ENCODE measurements at places on chromosomes 7 and 10.

DNA sequence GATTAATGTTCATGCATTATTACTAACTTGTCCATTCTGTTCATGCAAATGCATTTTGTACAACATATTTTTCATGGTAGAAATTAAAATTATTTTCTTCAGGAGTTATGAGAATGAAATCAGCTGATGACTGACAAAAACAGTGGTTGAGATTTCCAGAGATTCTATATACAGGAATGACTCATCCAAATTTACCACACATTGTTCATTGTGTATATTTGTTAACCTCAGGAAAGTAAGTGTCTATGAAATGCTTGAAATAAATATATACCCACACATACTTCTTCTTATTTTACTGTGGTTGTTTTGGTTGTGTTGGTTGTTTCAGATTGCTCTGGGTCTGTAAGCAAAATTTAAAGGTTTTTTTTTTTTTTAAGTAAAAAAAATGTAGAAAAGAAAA is 108.1 kb upstream of the SP8 start:
- DNase-seq = no peak

DNA sequence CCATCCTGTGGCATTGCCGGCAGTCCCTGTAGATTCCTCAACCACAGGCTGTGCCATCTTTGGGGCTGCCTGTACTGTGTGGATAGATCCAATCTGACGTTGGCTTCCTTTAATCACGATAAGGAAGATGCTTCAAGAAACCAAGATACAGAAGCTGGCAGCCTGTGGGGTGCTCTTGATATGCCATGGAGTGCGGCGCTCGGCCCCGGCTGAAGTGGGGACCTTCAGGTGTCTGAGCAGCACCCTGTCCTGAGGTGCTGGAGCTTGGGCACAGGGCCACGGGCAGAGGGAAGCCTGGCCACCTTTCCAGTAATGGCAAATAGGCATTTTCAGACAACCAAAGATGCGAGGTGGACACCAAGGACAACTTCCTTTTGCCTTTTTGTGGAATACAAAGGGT is 139.5 kb downstream of the ACTR3B start:
- DNase-seq = no peak

DNA sequence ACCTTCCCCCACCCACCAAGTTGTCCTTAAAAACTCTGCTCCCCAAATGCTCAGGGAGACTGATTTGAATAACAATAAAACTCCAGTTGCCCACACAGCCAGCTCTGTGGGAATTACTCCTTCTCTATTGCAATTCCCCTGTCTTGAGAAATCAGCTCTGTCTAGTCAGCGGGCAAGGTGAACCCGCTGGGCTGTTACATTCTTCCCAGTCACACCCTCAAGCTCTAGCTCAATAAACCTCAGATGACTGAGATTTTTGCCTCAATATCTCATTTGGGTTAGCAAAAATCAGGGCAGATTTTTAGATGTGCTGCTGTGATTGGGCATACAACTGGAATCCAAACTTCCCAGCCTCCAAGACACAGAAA is 32.9 kb downstream of the SVOPL start:
- DNase-seq = no peak

- no peak for DNase-seq
Measured at GRCh38 chr10:72885953-72886352, 7.6 kb upstream of the OIT3 start.

GRCh38 chr7:47418601-47419309 is 163.2 kb downstream of the TNS3 start:
- DNase-seq = no peak

- no peak for DNase-seq
Measured at GRCh38 chr10:17206210-17206709, 4.8 kb upstream of the TRDMT1 start.

GRCh38 chr10:88890681-88891381 is 10.8 kb downstream of the STAMBPL1 start:
- DNase-seq = no peak

DNA sequence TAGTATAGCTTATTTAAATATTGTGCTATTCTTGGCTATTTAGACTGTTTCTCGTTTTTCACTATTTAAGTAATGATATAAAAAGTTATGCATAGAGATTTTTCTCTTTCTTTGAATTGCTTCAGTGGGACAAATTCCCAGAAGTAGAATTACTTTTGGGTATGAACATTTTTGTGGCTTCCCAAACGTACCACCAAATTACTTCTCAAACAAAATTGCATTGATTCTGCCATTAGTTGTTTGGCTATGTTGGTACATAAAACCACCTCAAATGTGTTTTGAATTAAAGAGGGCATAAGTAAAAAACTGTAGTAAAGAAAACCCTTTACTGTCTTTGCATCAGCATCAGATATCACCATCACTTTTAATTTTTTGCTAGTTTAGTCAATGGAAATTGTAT is 31.0 kb downstream of the AKR1B1 start:
- no peak for DNase-seq

DNA sequence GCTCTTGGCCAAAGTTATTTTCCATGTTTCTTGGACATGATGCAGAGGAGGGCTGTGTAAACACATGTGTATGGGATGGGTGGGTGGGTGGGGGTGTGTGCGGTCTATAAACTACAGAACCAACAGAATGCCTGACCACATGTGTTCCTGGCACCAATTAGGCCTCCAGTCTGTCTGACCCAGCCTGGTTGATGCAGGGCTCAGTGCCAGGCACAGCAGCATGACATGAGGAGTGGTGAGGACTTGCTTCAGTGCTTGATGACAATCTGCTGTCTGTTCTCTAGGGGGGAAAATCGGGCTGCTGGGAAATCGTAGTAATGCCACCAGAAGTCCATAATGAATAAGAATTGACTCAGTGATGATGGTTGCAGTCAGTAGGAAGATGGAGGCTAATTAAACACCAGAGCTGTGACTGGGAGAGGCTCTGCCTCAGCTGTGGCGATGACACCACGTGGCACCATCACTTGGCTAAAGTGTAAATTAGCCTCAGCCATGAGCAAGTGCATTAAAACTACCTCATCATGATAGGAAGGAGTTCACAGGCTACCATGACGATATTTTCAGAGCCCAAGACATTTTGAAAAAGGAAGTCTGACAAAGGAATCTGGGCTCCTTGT is 260.1 kb upstream of the PODXL start:
- DNase-seq = peak; percentile 60

- DNase-seq = no peak
Measured at GRCh38 chr7:129285111-129285510, 60.3 kb downstream of the AHCYL2 start.

DNA sequence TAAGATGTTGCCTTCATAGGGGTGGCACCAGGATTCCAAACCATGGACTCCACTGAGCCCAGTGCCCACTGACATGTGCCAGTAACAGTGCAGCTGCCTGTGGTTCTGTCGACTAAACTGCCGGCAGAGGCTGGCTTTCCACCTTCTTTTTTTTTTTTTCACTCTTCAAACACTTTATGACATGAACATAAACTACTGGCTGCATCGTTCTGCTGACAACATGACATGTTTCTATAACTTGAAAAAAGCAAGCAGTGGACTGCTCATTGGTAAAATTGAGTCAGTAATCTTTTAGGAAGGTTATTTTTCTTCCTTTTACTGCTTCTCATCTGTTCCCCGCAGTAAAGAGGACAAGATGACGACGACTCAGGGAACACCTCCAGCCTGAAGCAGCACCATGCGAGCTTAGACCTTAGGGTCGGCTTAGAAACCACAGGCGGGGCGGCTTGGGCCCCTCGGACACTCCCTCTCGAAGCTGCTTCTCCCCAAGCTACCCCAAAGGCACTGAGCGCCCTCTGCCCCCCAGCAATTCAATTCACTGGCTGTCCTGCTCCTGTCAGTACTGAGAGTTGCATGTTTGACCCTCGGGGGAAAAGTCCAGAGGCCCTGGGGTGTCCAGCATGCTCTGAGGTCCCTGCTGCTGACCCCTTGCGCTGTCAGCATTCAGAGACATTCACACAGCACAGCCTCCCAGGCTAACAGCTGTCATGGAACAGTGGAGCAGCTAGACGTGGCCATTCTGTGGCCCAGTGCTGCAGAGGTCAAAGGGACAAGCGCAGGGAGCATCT is 112.5 kb downstream of the EGFR start:
- DNase-seq = no peak

GRCh38 chr7:4634166-4634565 is 47.9 kb upstream of the FOXK1 start:
- DNase-seq = no peak

DNA sequence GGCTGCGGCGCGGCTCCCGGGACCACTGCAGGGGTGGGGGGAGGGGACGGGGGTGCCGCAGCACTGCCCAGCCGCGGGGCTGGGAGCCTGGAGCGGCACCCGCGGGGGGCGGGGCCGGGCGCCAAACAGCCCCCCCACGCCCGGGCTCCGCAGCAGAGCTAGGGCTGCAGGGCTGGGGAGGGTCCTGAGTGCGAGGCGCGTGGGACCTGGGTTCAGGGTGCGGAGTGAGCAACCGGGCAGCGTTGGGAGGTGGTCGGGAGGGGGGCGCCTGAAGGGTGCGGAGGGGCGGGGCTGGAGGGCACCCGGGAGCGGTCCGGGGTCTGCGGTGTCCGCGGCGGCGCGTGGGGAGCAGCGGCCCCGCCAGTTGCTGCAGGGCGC is 528 bp downstream of the CAMK2G start:
- no peak for DNase-seq
